ENCODE measurements at places on chromosomes 4 and X.

- no peak for DNase-seq
These were observed 70.8 kb downstream of the STK32B start for GRCh38 chr4:5122114-5122513.

- no peak for DNase-seq
These were observed 1639.3 kb downstream of the RPA4 start for GRCh38 chrX:98523026-98523425.

- DNase-seq, result no peak
These were observed 98.0 kb downstream of the TRAPPC11 start for GRCh38 chr4:183757060-183757459.

DNA sequence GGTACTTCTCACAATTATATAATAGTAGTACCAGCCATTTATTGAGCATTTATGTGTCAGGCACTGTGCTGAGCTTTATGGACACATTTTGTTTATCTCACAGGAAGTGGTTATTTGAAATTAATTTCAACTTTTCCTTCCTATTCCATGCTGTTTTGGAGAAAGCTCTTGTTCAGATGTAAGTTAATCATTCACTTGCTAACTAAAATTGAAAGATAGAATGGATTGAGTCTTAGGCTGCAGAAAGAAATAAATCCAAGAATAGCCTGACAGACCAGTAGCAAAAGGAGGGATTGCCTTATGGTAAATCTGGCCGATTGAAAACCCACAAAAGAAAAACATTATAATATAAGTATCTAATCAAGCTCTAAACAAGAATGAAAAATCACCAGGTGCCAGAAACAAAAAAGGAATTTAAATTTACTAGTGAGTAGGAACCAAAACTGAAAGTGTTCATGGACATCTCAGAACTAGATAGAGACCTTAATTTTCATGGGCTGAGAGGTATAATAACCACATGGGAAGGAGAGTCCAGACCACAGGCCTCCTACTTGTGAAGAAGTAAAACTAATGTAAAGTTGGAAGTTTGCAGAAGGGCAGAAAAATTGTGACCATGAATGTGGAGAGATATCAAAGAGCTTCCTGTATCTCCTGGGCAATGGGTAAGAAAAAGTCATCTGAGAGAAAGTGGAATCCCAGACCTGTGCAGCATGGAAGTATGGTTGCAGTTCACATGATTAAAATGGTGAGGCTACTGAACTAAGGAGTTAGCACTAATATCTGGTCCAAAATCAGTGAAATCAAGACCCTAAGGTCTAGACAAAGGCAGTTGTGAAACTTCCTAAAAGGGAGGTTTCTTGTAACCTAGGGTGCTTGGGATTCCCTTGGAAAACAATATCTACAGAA lies 38.0 kb downstream of the RADX start:
- DNase-seq, result no peak

DNA sequence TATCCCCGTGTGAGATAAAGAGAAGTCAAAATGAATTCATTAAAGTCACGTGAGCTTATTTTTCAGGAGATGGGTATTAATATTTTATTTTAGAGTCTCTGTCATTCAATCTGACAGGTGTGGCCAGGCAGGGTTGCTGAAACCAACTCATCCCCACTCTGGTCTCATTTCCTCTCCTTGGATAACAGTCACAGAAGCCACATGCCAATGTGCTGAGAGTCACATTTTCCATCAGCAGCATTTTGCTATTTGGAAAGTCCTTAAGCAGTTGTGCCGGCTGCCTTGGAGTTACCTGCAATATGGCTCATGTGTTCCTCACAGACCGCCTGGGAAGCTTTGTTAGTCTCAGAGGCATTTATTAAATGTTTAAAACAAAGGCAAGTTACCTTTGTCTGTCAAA lies 302.3 kb downstream of the DCHS2 start:
- DNase-seq, result no peak

GRCh38 chrX:153306527-153307115 lies 14.9 kb downstream of the PNMA6F start:
- DNase-seq, result no peak

DNA sequence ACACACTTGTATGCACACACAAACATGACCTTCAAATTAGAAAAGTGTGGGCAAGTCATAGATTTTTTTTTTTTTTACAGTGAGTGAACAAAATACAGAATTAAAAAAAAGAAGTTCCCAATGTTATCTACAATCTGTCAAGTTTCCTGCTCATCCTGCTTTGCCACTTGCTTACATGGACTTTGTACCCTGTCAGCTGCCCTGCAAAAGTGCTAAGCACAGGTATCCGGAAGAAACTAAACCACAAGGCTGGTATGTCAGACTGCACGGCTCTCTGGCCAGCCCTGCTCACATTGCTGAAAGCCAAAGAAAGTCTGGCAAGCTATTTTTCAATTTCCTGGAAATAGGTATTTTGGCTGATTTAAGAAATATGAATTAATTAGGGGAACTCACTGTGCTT lies 38.9 kb upstream of the BCLAF3 start:
- DNase-seq, result no peak

DNA sequence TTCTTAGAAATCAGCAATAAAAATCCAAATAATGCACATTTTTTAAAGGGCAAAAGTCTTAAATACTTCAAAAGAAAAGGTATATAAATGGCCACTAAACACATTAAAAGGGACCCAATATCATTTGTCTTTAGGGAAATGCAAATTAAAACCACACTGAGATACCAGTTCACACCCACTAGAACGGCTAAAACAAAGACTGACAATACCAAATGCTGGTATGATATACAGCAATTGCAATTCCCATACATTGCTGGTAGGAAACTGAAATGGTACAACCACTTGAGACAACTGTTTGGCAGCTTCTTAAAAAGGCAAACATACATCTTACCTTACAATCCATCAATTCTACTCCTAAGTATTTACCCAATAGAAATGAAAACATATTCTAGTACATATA lies 33.7 kb downstream of the CAMK2D start:
- no peak for DNase-seq

GRCh38 chr4:113263274-113263673 lies 213.8 kb downstream of the ANK2 start:
- no peak for DNase-seq

GRCh38 chr4:6785572-6785925 lies 3.0 kb downstream of the KIAA0232 start:
- no peak for DNase-seq

Data from stimulated activated CD4-positive, alpha-beta T cell treated with anti-CD3 and anti-CD28 coated beads, TNF-alpha, amount 100 ng/mL, for 4 hours (primary cell).